ENCODE measurements at places on chromosomes 1 and 21.
A peak's percentile ranks its signal among the peaks of the same experiment; 100 is the strongest.

DNA sequence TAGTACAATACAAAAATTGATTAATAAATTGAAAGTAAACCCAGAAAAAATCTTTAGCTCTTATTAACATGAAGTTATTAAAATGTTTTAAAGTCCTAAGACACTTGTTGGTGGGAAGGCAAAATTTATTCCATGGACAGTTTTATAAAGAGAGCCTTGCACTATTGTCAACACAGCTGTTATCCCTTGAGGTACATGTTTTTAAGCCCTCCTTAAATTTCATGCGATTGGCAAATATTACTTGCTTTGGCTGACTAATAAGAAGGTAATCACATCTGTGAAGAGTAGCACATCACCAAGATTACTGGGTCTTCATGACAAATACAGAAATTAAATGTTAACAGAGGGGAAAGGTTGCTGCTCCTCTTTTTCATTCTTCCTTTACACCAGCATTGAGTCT, 611.1 kb downstream of the BRINP3 start:
- DNase-seq = no peak

DNA sequence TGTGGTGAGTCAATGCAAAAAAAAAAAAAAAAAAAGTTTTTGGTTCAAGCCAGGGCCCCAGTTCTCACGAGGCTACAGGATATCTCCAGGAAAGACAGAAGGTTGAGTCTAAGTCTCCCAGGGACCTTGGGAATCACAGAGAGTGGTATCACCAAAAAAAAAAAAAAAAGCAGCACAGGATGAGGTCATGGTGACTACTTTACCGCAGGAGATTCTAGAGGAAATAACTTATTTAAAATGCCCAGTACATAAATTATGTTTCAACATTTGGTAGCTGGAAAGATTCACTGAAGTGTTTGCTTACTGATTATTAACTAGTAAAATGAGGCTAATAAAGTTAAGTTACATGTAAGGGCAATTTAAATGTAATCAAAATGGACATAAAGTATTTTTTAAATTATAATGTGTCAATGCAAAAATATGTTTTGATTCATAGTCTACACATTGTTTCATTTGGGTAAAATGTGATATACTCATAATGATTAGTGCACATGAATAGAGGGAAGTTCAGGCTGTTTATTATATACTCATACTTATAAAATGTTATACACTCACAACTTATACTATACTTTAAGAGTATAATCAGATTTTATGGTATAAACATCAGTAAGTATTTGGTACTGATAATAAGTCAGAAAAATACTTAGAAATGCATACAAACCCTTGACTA, 84.1 kb downstream of the PLPPR5 start:
- no peak for DNase-seq

DNA sequence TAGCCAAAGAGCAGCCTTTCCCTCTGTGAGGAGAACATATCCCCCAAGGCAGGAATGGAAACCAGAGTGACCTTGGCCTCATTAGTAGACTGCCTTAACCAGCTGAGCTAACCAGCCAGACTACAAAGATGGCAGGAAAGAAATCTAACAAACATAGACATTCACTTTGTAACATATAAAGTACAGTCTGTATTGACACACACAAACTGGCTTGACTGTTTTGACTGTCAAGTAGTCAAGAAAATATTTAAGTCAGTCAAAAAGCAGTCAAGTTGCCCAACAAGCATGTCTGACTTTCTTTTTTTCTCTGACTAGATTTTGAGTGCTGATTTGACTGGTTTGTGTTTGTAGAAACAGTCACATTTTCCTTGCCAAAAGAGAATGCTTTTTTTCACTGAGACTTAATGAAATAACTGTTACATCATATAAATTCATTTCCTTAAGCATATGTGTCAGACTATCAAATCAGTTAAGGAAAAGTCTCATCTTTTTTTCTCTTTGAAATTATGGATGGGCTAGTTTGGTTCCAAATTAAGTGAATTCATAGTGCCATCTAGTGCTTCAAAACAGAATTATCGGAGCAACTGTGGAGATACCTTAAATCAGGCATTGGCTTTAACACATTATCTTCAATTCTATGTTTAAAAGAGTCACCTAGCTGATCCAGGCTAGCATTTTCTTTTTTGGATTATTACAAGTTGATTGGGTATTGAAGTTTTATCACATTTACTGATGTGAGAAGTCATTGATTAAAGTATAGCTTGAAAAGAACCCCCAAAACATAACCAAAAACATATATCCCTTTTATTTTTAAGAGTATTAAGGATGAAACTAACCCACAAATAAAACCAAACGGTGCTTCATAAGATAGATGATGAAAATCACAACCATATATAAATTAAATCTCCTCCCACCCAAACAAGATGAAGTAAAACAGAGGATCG, 75.0 kb downstream of the ATP6V1G3 start:
- DNase-seq = no peak

GRCh38 chr1:173853074-173853473, 14.7 kb downstream of the GAS5 start:
- DNase-seq = no peak

DNA sequence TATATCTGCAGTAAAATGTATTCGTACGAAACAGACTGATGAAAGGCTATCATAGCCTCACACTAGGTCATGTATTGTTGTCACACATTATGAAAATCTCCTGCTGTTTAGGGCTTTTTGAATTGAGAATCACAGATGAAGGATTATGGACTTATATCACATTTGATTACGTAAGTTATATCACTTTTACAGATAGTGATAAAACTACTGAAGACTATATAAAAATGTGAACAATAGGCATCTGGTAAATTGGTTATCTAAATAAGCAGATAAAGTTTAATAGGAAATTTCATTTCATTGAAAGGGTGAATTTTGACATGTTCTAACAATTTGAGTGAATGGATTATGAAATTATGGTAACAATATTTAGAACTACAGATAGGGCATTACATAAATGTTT, 20.0 kb downstream of the LAMC1 start:
- DNase-seq = no peak

GRCh38 chr1:85464497-85465098, 361 bp downstream of the DDAH1 start:
- DNase-seq = peak; percentile 54

- DNase-seq = peak; percentile 67
Observed at GRCh38 chr1:182739545-182739944, 50.0 kb upstream of the NPL start.

DNA sequence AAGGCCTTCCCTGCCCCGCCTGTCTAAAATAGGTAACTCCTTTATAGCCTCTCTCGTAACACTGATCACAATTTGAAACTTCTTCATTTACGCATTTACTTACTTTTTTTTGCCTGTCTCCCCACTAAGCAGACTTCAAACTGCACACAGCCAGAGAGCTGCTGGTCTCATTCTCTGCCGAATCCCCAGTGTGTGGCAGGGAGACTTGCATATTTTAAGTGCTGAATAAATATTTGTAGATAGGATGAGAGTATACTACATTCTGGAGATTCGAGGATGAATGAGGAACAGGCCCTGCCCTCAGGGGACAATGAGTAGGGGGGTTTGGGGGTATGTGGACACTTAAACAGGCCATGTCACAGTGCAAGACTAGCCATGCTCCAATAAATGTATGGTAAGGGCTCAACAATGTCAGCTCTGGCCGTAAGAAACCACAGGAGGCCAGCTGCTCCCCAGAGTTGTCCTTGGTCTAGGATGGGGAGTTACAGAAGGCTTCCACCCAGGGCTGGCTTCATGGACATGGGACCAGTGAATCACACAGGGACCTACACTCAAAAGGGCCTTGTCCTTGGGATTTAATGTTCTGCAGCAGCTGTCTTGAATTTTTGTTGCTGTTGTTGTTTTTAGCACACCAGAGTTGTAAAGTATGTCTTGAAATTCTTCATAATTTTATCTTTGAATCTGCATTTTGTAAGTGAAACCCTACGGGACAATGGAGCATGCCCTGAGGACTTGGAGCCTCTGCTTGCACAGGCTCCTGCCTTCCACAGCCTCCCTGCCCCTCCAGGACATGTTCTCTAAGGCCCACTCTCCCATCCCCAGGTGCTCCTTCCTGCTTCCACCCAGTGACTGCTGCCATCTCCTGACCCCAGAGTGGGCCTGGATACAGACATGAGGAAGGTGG, 8.5 kb downstream of the DIO1 start:
- DNase-seq = no peak

GRCh38 chr1:192867180-192867579, 58.3 kb downstream of the RGS2 start:
- no peak for DNase-seq

- DNase-seq = no peak
Observed at GRCh38 chr1:165610866-165611265, 20.2 kb upstream of the MGST3 start.

- peak; percentile 81 for DNase-seq
Observed at GRCh38 chr21:16419188-16419921, 689.6 kb downstream of the USP25 start.

DNA sequence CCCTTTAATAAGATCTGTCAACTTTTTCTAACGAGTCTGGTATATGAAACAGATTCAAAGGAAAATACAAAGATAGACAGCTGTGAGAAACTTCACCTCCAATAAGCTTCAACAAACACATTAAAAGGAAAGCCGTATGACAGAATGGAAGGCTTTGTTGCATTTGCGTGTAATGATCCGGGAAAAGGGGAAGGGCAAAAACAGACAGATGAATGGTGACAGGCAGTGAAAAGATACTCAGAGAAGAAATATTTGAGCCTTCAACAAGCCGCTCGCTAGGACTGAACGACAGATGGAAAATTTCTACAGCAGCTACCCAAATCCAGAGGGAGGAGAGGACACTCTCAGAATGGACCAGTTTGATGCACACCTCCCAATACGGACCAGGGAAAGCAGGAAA, 14.9 kb downstream of the COPA start:
- no peak for DNase-seq
